Neural crest cell (in vitro differentiated cells): ENCODE measurements at places on chromosomes 2 and 18.

DNA sequence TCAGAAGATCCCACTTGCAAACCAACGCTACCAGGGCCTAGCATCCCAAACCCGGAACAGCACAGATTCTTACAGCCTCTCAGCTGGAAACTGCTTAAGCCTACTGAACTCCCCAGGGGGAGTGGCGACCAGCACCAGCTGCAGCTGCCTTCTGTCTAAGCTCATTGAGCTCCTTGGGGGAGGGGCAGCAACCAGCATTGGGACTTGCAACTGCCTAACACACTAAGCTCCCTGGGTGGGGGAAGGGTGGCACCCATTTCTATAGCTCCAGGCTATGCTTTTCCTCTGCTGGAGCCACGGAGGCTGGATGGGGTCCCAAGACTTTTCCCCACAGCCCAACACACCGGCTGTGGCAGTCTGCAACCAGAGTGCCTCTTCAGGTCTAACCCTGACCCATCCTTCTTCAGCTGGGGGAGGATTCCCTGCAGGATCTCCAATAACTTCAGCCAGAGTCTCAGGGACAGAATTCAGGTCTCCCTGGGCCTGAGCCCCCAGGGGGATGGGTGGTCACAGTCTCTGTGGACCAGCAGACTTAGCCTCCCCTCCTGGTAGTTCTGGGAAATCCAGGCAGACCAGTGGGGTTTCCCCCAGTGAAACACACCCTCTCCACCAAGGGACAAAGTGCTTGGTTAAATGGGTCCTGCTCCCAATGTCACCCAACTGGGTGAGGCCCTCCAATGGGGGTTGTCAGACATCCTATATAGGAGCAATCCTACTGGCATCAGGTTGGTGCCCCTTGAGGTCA lies 45.9 kb upstream of the ITGA4 start:
- peak; percentile 24 for DNase-seq

GRCh38 chr2:177246000-177246399 lies 18.5 kb downstream of the NFE2L2 start:
- DNase-seq, result no peak

GRCh38 chr2:126614524-126615227 lies 41.3 kb upstream of the GYPC start:
- DNase-seq, result no peak

DNA sequence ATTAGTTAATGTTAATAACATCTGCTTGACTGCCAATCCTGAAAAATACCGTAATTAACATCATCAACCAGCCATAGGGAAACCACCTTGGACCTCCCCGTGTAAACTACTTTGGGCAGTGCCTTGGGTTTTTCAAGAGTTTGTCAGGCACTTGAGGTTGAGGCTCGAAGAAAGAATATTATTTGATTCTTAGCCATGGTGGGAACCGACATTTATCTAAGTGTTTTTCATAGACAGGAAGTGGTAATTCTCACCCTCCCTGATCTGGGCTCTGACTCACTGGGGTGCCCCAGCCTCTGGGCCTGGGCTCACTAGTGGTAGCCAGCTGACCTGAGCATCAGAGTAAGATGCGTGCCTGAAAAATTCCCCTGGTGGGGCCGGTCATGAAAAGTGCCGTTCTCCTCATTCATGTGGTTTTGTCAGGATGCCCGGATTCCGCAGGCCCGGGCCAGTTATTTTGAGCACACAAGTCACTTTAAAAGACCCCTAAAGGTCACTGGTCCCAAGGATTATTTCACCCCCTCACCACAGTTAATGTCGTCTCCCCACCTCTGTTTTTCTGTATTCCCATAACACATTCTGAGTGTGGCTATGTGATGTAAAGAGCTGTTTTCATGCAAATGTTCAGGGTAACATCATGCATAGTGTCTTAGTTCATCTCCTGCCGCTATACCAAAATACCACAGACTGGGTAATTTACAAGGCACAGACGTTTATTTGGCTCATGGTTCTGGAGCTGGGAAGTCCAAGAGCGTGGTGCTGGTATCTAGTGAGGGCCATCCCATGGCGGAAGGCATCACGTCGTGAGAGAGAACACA lies 21.6 kb upstream of the SPATA3 start:
- no peak for DNase-seq

DNA sequence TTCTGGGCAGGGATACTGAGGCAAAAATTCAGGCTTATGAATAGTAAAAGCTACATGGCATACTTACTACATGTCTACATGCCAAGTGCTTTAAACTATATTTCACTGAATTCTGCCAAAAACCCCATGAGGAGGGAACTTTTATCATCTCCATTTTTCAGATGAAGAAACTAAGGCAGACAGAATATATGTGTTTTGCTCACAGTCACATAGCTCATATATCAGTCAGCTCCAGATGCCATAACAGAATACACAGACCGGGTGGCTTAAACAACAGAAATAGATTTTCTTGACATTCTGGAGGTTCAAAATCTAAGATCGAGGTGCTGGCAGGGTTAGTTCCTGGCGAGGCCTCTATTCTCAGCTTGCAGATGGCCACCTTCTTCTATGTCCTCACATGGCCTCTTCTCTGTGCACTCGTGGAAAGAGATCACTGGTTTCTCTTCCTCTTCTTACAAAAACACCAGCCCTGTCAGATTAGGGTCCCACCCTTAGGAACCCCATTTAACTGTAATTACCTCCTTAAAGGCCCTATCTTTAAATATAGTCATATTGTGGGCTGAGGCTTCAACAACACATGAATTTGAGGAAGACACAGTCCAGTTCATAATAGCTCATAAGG lies 27.1 kb upstream of the CREB1 start:
- DNase-seq, result no peak

DNA sequence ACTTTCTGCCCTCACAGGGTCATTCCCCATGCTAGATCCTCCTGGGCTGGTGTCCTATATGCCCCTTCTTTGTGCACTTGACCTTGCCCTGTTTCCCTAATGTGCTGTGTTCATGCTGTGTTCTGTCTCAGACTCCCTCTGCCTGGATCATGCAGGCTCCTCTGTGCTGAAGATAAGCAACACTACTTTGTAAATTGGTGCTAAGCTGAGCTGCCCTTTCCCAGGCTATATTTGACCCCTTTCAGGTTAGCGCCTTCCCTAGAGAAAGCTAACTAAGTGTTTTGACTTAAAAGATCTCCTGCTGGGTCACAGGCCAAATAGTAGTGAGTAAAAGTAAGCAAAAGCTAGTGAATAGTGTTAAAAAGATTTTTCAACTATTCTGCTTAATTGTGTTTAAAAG lies 257.2 kb upstream of the RGPD4 start:
- DNase-seq, result no peak

- DNase-seq, result no peak
These were observed 90.2 kb upstream of the UXS1 start for GRCh38 chr2:106284255-106284654.

- DNase-seq, result no peak
These were observed 68.5 kb downstream of the PLB1 start for GRCh38 chr2:28564346-28564745.

DNA sequence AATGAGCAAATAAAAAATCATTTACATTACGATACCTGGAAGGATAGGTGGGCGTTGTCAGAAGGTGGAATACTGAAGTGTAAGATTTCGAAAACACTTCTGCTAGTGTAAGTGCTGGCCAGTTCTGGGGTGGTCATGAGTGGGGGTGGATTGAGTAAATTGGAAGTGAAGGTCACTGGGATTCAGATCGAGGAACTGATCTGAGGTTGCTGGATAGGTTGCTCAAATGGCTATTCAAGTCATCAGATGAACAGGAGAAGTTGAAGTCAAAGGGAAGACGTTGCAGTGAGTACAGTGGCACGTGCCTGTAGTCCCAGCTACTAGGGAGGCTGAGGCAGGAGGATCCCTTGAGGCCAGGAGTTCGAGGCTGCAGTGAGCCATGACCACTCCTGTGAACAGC lies 95.7 kb downstream of the MALT1 start:
- DNase-seq, result no peak

GRCh38 chr2:236674646-236675045 lies 105.0 kb downstream of the ACKR3 start:
- DNase-seq, result no peak

DNA sequence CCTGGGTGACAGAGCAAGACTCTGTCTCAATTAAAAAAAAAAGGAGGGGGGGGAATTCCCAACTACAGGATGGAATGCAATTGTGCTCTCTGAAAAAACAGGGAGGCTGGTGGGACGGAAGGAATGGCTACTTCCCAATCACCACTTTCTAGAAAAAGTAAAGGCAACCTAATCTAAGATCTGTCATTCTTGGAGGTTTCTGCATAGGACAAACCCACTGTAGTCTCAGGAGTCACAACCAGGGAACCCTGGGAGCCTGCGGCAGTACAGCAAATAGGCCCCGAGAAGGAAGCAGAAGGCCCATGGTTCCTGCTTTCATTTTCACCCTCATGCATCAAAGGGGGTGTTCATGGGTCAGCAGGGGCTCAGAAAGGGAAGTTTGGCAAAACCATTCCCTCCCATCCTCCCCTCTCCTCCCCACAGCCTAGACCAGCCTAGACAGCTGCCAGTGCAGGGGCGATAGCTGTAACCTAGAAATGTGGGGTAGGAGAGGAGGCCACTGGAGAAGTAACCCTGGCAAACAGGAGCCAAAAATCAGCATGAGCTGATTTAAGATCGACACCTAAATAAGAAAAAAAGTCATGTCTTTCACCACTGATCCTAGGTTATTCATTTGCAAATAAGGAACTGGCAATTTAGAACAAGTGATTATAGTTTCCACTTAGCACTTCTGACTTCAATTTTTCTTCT lies 48.0 kb downstream of the TRABD2A start:
- DNase-seq, result no peak

GRCh38 chr2:106521016-106521415 lies 33.9 kb downstream of the CD8B2 start:
- no peak for DNase-seq

DNA sequence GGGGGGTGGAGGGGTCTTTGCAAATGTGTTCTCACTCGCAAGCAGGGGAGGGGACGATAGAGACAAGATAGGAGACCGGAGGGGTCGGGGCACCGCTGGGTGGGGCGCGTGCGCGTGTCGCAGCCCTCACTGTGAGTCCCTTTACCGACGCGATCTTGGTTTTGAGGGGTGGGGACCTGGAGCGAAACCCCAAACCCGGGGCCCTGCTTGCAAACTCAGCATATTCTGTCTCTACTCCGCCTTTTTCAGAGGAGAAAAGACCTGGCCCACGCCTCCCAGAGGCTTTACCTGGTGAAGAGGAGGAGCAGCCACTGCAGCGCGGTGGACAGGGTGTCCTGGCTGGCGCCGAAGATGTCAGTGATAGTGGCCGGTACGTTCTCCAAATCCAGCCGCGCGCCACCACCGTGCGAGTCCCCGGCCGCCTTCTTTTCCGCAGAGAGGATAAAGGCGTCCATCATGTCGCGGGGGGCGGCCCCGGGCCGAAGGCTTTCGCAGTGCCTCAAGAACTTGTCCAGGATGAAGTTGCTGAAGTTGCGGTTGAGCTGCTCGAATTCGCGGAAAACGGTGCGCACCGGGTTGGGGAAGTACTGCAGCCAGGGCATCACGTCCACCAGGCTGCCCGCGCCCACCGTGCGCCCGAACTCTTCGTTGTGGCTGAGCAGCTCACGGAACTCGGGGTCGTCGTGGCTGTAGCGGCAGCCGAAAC lies 1.7 kb downstream of the CYP1B1 start:
- DNase-seq, result peak; percentile 11

- no peak for DNase-seq
These were observed 83.0 kb upstream of the CHRNA1 start for GRCh38 chr2:174846941-174847938.

DNA sequence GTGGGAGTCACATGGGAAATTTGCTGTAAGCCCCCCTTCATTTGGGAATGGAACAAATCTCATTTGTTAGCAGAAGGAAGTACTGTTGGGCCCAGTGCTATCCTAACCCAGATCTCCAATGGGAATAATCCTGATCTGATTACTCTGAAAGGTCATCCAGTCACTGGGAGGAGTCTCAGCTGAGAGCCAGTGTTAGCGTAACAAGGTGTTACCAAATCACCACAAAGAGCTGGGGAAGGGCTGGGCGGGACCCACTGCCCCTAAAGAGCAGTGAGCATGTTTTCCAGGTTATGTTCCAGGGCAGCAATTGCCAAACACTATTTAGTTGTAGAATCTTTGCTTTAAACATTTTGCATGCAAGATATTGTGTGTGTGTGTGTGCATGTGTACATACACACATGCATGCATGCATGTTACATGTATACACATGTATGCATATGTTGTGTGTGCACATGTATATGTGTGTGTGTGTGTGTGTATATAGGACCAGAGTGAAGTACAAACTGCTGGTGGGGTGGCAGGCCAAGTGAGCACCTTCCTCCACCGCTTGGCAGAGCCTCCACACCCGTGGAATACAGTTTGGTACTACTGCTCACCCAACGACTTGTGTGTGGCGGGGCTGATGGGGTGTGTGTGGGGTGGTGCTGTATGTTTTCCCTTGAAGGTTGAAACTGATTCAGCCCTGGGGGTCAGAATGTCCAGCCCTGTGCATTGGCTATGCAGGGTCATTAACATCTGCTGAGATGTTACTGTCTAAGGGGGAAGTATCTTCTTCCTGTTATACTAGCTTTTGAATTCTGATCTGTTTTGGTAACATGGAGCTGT lies 15.2 kb downstream of the INPP5D start:
- no peak for DNase-seq

- no peak for DNase-seq
These were observed 42.9 kb upstream of the CREG2 start for GRCh38 chr2:101430156-101430555.

DNA sequence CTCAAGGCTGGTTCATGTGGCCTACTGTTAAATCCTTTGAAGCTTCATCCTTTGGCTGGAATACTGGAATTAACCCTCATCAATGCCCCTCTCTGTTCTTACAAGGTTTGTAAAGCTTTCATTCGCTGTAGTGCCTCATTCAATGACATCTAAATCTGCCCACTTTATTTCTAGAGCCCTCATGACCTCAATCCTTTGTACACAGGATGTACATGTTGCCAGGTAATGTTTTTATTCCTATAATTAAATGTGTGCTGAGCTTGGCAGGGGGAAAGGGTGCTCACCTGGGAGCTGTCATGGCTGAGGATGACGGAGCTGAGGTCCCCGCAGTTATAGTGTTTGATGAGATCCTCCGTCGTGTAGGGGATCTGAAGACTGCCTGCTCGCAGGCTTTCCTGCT lies 39.3 kb downstream of the TRABD2A start:
- no peak for DNase-seq

- DNase-seq, result no peak
These were observed 54.9 kb downstream of the DSC3 start for GRCh38 chr18:30987467-30988241.

DNA sequence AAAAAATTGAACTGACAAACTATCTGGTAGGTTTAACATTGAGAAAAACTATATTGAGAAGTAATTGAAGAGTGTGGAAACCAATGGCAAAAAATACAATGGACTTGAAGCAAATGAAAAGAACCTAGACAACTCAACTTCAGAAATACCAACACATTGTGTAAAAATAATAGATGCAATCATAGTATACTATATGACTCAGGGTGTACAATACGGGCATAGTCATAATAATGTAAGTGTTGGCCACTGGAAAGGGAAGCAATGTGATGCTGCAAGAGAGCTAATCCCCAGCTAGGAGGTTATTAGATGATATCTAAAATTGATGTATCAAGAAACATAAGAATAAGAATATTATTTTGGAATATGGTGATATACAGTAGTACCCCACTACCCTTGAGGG lies 45.3 kb downstream of the SMAD7 start:
- DNase-seq, result no peak
